ENCODE measurements at places on chromosomes 3 and 15.

DNA sequence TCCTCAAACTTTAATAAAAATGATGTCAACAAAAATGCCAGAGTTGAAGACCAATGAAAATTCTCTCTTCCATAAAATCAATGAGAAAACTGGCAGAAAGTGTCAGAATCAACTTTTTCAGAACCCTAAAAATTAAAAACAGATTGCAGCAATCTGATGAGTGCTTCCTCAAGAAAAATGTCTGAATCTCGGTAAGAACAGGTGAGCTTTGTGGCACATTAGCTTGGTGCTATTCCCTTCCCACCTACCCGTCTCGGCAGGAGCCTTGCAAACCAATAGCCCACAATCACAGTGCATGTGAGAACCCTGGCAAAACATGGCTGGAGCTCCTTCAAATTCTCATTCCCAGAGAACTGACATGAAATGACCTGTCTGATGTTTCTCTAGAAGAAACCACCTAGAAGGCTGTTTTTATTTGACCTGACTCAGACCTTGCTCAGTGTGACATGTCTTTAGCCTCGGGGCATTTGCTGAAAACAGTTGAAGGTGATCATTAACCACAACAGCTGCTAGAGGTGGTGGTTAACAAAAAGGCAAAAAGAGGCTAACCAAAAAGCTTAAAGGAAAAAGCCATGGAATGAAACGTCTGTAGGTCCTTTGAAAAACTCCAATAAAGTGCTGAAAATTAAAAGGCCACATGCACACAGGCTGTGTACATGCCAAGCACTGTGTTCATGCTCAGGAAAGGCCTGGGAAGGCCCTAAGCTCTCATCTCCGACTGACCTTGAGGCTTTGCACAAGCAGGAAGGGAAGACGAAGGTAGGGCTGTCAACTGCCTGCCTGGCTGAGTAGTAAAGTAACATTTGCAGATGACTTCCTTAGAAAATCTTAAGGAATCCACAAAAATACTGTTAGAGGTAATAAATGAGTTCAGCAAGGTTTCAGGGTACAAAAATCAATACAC lies 253.0 kb upstream of the NSMCE3 start:
- no peak for DNase-seq

DNA sequence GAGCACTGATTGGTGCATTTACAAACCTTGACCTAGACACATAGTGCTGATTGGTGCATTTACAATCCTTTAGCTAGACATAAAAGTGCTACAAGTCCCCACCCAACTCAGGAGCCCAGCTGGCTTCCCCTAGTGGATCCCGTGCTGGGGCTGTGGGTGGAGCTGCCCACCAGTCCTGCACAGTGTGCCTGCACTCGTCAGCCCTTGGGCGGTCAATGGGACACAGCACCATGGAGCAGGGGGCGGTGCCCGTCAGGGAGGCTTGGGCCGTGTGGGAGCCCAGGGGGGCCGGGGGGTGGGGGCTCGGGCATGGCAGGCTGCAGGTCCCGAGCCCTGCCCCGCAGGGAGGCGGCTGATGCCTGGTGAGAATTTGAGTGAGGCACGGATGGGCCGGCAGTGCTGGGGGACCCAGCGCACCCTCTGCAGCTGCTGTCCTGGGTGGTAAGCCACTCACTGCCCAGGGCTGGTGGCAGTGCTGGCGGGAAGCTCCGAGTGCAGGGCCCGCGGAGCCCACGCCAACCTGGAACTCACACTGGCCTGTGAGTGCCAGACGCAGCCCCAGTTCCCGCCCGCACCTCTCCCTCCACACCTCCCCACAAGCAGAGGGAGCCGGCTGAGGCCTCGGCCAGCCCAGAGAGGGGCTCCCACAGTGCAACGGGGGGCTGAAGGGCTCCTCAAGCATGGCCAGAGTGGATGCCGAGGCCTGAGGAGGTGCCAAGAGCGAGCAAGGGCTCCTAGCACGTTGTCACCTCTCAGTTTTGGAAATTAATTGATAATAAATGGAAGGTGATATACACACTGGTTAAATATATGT lies 207.7 kb downstream of the RAP2B start:
- DNase-seq = no peak

DNA sequence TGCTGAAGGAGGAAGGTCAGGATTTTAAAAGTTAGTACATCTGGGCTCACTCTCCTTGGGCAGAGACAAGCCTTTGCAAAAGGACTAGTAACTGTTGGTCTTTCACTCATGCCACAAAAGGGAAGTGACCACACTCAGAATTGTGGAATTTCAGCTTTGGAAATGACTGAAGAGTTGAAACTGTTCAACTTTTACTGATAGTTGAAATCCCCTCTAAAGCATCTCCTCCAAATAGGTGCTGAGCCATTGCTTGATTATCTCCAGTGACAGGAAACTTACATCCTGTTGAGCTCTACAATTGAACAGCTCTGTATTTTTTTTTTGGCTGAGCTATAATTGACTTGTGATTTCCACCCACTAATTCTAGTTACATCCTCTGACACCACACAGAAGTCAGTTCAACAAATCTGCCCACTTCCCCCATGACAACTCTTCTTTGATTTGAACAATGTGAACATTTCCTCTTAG lies 254.8 kb upstream of the TPRG1 start:
- DNase-seq = no peak

DNA sequence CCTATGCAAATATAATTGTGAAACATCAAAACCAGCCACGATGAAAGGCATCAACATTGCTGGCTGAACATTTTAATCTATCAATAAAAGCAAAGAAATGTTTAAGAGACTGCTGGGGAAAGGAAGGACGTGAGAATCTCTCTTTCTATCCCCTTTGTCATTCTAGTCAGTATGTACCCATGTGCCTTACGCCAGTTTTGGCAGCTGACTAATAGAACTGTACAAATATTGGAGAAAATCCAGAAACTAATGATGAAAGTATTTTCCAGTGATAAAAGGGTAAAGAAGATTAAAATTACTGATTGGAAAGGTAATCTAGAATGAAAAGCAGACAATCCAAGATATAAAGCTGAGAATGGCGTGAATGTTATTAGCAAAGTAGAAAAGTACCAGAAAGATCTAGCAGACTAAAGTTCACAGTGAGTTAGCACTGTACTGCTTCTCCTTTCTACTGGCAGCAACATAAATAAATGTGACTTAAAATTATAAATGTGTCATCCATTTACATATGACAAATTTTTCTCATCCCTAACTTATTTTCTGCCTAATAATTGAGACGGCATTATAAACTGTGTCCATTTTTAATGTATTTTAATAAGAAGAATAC lies 401.9 kb upstream of the CNTN4 start:
- no peak for DNase-seq

DNA sequence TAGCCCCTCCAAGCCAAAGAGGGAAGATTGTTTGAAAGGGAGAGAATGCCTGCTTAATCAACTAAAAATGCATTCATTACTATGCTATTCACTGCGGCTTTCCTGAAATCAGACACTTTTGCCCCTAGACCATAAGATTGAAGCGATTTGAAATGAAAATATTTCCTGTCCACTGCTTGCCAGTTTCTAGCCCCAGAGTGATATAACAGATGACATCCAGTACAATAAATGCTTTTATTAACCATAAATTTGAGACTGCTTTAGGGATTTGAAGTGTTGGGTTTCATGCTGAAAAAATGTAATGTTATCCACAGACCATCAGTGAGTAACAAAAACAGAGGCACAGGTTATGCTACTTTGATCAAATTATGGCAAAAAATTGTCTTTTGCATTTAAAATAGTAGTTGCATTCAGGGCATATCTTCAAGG lies 14.1 kb downstream of the IL17RD start:
- DNase-seq = no peak

- DNase-seq = no peak
Measured at GRCh38 chr15:56739964-56740640, 6.8 kb upstream of the ZNF280D start.

GRCh38 chr15:71943806-71944205 lies 133.5 kb downstream of the NR2E3 start:
- no peak for DNase-seq

GRCh38 chr15:72312605-72313447 lies 7.1 kb downstream of the CELF6 start:
- DNase-seq = peak; percentile 40

Measured in NCI-H774 (cell line).